Stimulated activated CD8-positive, alpha-beta memory T cell treated with anti-CD3 and anti-CD28 coated beads, Interleukin-4, amount 100 ng/mL, for 1 hour (primary cell): ENCODE measurements at places on chromosomes 2 and 18.

- DNase-seq: no peak
These were observed 316 bp downstream of the CRIM1 start for GRCh38 chr2:36355890-36356297.

GRCh38 chr2:69124343-69124742 is 111.4 kb downstream of the ANTXR1 start:
- DNase-seq: no peak

DNA sequence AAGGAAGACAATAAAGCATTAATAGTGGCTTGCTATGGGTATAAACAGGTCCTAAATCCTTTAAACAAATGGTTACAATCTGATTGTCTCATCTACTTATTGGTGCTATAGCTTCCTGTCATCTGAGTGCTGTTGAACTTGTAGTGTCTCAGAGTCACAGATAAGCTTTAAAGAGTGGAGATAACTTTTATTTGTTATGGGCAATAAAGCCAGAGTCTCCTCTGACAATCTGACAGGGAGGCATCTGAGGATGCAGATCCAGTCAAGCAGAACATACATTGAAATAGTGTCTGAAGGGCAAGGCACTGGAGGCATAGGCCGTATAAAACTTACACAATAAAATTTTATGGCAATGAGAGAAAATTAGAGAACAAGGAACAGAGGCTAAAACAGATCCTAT is 1132.4 kb upstream of the CDH2 start:
- no peak for DNase-seq

DNA sequence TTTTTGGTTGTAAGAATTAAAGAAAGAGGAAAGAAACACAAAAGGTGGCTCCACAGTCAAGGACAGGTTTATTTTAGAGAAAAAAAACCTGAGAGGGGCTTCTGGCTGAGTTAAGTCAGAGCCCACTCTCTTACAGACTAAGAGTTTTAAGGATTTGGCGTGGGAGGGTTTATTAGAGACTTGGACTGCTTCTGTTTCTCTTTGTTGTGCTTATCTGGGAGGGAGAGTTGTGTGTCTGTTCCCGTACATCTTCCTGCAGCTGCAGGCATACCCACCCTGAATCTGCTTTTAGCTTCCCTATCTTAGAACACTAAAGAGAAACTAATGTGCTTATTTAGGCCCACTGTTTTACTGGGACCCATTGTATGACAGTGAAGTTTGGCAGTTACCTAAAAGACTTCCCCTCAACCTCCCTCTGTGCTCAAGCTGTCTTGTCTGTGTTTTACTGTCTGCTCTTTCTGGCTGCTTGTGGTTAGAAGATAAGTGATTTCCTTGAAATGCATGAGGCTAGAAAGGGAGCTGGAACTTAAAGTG is 2.7 kb downstream of the RSAD2 start:
- no peak for DNase-seq

- DNase-seq: no peak
These were observed 97.8 kb downstream of the B3GNT2 start for GRCh38 chr2:62293490-62294271.

- DNase-seq: no peak
These were observed 602.2 kb downstream of the NYAP2 start for GRCh38 chr2:226001716-226002115.

DNA sequence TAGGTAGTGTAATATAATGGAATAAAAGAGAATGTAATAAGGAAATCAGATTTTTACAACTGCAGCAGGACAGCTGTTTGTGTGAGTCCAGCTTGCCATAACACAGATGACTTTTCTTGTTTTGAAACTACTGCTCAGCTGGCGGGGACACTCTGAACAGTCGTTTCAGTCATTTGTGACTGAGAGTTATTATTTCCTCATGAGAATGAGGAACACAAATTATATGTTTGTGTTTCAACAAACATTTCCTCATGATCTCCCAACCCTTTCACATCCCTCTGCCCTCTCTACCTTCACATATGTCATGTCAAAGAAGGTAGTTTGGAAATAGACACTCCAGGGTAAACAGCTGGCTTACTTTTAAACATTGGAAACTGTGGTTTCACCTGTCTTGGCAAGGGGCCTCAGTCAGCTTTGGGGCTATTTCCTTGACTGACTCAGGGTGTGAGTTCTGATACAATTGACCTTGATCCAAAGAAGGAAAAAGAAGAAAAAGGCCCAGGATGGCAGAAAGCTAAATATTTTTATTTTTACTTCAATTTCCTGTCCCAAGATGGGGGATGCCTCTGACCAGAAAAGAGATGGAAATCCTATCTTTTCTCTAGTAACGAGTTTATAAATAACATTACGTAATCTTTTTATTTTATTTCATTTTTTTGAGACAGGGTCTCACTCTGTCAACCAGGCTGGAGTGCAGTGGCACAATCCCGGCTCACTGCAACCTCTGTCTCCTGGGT is 593 bp downstream of the SP140L start:
- DNase-seq: no peak

DNA sequence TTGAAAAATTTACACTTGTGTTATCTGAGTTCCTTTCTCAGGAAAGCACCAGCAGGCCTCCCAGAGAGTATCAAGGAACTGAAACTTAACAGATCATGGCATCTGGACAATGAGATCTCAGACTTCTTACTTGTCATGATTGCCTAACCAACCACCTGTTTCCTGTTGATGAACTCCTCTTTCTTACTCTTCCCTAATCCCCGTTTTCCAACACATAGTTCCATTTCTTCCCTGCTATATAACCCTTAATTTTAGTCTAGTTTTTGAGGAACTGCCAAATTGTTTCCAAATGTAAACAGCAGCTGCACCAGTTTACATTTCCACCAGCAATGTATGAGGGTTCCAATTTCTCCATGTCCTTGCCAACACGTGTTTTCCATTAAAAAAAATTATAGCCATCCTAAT is 6.1 kb upstream of the FAM171B start:
- no peak for DNase-seq

GRCh38 chr2:23505218-23505983 is 120.4 kb downstream of the KLHL29 start:
- no peak for DNase-seq

DNA sequence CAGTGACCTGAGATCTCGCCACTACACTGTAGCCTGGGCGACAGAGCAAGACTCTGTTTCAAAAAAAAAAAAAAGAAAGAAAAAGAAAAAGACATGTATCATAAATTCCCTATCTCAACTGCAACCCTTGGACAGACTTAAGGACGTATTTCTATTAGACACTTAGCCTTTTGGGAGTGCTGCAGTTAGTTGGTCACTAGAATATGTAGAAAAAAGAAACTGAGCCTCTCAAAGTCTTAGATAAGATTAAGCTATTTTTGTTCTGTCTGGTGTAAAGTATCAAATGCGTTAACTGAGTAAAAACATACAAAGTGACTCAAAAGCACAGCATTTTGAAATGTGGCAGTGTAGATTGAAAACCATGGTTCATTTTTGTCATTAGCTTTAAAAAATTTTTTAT is 7.3 kb downstream of the NBEAL1 start:
- DNase-seq: no peak

DNA sequence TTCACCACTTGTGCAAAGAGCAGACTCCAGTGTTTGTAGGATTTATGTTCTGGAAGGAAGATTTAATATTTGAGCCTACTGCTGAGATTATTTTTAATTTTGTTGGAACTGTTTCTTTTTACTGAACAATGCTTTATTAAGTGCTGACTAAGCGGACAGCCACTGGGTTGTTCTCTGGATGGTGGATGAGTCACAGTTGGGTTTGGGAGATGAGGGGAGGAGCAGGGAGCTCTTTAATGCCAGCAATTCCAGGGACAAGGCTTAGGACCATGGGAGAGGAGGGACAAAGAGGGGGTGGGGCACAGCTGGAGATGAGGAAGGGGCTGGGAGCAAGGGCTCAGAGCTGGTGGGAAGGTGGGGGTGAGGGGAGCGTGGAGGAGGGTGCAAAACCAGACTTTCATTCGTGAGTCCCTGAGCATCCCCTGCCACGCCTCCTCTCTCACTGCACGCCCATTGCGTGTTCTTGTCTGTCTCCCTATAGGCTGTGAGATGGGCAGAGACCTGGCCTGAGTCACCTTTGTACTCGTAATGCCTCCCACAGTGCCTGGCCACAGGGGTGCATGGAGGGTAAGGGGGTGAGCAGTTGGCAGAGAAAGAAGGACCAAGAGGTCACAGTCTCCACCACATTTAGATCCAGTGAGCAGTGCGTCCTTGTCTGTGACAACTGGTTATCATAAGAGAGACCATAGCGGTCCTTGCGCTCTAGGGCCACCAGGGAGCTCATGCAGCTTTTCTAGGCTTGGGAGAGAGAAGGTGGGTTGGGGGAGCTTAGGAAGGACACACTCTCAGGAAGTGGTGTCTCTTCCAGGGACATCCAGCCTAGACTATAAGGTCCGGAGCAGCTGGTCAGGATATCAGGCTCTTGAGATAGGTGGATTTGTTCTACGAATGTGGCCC is 18.4 kb downstream of the SLC4A3 start:
- no peak for DNase-seq
